ENCODE measurements at places on chromosomes 1 and 21.
A peak's percentile ranks its signal among the peaks of the same experiment; 100 is the strongest.

DNA sequence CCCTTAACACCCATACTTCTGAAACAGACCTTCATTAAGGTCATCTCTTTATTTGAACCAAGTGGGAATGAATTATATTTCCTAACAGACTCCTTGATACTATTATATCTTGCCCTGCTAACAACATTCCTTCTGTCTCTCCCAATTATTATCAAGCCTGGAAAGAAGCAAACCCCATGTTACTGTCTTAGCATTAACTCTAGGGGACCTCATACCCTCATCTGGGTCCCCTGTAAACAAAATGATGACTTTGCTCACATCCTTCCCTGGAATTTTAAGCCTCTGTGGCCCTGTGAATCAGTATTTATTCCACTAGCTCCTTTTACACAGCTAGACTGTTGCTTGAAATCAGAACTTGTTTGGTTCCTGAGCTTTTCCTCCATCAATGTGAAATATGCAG lies 38.3 kb upstream of the BCL10 start:
- DNase-seq = no peak

- no peak for DNase-seq
These were observed 56.7 kb downstream of the HSF2BP start for GRCh38 chr21:43602266-43603232.

GRCh38 chr1:201589186-201589585 lies 50.3 kb downstream of the NAV1 start:
- DNase-seq = no peak

DNA sequence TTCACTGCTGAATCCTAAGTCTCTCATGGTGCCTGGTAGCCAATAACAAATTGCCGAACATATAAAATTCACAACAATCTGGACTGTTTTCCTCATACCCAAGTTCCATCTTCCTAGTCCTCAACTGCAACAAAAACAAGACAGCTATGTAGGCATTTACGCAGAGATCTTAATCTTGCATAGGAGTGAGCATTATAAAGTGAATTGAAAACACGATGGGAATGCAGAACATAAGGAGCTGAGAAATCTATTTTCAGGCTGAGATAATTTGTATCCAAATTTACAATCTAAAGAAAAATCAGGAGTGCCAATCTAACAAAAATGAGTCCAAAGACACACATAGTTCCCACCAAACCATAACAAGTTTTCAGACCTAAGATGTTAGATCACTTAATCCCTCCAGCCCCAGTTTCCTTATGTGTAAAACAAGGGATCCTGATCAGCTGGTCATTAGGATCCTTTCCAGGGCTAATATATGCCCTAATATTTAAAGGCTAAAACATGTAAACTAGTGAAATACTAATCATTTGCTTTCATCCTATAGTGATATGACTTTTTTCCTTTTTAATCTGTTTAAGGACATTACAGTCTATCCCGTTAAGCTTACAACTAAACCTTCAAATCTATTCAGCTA lies 1.9 kb downstream of the SLC16A1 start:
- no peak for DNase-seq

DNA sequence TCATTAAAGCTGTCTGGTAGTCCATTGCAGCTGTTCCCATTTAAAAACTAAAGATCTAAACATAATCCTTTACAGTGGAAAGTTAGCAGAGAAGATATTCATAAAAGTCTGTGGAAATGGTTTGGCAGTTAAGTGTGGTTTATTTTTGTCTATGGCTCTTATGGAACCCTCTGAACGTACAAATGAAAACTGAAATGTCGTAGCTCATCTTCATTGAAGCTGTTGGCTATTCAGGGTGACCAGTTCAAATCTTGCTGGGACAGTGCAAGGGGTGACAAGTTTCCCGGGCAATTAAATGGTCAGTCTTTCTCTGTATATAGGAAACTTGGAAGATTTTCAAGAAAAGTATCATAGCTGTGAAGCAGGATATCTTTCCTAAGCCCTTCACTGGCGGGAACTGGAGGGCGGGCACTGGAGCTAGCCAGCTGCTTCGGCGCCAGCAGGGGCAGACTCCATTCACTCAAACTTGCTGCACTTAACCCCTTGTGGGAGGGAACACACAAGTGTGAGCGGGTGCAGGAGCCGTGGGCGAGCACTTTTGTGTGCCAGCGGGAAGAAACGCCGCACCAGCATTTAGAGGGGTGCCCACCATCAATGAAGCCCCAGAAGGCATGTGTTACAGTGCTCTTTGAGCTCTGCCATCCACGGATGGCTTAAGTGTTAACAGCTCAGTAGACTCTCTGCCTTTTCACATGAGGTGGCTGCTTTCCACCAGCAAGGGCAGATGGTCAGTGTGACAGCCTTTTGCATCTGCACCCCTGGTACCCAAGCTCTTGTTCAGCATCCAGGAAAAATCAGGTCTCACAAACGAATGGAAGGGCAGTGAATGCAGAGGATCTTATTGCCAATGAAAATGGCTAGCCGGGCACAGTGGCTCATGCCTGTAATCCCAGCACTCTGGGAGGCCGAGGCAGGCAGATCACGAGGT lies 232.1 kb upstream of the KAZN start:
- DNase-seq = peak; percentile 65

DNA sequence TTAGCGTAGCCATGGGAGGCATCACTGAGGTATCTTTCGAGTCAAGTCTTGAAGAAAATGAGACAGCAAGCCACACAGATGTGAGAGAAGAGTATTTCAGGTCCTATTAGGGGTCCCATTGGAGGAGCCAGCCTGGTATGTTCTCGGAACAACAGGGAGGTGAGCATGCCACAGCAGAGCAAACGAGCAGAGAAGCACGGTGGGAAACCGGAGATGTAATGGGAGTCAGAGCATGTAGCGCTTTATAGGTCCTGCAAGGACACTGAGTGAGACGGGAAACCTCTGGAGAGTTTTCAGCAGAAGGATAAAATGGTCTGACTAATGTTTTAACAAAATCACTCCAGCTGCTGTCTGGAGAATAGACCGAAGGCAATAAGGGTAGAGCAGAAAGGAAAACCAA lies 15.9 kb downstream of the H3-3A start:
- no peak for DNase-seq

- DNase-seq = peak; percentile 34
These were observed 19.9 kb downstream of the ACOT11 start for GRCh38 chr1:54567961-54568360.

GRCh38 chr1:76279101-76279748 lies 204.7 kb downstream of the ST6GALNAC3 start:
- no peak for DNase-seq

DNA sequence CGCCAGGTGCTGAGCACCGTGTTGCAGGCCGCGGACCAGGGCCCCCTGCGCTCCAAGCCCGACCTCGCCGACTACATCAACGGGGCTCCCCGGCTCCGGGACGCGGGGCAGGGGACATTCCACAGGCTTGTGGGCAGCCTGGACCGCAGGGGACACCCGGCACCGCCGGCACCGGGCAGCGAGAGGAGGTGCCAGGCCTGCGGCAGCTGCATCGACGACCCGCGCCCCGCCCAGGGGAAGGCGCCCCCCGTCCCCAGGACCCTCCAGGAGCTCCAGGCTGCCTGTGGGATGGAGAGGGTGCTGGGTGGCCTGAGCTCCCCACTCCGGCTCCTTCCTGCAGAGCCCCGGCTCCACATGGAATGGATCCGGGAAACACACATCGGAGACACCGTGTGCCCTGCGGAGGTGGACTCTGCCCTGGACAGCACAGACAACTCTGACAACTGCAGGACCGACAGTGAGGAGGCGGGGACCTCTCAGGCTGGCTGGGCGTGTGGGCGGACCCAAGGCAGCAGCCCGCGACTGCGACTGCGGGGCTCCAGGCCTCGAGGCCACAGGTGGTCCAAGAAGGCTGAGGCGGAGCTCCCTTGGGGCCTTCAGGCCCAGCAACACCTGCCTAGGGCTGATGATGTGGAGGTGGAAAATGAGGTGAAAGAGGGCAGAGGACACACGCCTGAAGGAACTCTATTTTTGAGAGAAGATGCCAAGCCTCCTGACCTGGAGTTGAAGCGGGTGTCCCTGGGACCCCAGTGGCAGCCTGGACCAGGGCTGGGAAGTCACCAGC lies 22.8 kb downstream of the KIAA1614 start:
- no peak for DNase-seq

- no peak for DNase-seq
These were observed 150.9 kb downstream of the NTMT2 start for GRCh38 chr1:170296642-170297041.

GRCh38 chr1:110205156-110205555 lies 5.0 kb upstream of the KCNC4 start:
- DNase-seq = no peak

DNA sequence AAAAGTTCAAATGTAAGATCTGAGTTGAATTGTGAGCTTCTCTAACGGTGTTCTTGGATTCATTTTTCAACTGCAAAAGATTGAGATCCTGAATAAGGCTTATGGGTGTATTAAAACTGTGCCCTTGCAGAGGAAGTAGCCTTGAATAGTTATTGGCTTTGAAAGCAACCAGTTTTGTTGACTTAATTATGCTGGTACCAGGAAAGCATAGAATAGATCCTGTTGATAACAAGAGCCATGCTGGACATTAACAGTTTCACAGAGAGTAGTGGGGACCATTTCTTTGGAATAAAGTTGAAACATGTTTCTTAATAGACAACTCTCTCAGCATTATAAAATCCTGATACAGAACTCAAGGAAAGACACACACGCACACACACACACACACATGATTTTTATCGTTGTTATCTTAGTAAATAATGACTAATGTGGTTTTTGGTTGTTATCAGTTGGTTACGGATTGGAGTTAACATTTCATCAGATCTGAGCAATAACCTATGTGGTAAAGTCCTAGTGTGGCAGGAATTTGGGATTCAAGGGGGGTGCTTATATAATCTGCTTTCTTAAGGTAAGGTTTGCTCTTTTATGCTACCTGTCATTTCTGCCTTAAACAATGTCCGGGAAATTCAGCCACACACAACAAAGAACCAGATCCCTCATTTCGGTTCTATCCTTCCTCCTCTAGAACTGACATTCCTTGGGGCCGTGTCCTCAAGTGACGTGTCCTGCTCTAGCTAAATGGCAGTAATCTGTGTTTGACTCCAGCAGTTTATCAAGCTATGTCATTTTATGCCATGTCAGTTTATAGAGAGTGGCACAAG lies 330.9 kb downstream of the CHRM3 start:
- DNase-seq = no peak

- no peak for DNase-seq
These were observed 537.3 kb upstream of the PLXNA2 start for GRCh38 chr1:208781391-208782045.

DNA sequence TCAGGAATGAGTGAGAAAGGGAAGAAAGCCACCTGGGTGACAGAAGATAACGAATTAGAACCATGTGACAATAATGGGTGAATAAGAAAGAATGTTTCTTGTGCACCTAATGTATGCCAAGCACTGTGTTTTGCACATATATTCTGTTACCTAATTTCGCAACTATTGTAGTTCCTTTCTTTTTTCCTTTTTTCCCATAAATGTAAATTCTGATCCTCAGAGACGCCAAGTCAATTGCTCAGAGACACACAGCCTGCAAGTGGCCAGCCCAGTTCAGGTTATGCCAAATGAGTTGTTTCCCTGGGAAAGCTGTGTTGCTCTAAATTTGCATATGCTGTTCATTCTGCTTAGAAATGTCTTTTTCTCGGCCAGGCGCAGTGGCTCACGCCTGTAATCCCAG lies 1.7 kb upstream of the RSPO1 start:
- no peak for DNase-seq

DNA sequence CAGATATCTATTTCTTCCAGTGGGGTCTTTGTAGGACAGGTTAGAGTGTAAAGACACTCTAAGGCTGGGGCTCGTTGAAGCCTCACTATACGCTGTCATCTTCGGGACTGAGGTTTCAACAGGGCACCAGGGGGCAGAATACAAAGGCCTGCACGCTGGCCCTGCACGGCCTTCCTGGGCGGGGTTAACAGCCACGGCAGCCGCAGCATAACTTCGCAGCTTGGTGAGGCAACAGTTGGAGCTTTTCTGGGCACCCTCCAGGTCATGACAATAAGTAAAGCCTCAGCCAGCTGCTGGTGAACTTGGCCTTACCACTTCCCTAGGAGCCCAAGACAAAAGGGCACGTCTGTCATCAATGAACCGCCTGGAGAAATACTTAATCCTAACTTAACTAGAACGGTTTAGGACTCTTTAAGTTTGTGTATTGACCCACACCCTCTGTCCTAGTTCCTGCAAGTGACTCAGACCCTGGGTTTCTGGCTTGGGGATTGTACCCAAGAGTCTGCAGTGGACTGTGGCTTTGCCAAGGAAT lies 2.3 kb upstream of the RUNX1 start:
- DNase-seq = peak; percentile 88

- no peak for DNase-seq
These were observed 71.7 kb upstream of the JUN start for GRCh38 chr1:58855274-58856165.

GRCh38 chr1:33599516-33600115 lies 127.2 kb downstream of the ZSCAN20 start:
- no peak for DNase-seq

- no peak for DNase-seq
These were observed 153.1 kb upstream of the LRRC7 start for GRCh38 chr1:69414574-69414973.

- DNase-seq = no peak
These were observed 24.3 kb upstream of the SLC35D1 start for GRCh38 chr1:67078291-67078690.

DNA sequence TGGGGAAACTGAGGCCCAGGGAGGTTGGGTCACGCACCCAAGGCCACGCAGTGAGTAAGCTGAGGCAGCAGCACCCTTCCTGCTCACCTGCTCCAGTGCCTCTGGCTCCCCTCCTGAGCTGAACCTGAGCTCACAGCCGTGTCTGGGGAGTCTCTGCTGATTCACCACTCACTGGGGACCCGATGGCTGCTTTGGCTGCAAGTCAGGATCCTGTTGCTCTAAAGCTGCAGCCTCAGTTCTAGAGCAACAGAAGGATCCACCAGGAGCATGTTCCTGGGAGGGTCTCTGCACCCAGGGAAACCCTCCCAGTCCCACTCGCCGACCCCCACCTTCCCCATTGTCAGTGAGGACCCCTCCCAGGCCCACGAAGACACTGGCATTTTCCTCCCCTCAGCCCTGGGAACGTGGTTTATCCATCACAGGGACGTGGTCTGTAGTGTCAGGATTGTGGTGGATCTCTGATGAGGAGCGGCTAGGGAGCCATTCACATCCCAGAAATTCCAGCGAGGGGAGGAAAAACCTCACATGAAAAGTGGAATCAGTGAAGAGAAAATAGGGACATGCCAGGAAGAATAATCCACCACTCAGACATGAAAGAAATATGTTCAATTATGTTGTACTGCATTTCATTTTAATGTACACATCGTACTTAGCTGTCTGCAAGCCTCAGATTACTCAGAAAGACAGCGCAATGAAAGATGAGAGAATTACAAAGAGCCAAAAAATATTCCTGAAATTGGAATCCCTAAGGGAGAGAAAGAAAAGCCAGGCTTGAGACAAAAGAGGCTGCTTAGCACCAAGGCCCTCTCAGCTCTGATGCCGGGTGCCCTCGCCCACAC lies 447.2 kb downstream of the MATN1 start:
- DNase-seq = no peak

DNA sequence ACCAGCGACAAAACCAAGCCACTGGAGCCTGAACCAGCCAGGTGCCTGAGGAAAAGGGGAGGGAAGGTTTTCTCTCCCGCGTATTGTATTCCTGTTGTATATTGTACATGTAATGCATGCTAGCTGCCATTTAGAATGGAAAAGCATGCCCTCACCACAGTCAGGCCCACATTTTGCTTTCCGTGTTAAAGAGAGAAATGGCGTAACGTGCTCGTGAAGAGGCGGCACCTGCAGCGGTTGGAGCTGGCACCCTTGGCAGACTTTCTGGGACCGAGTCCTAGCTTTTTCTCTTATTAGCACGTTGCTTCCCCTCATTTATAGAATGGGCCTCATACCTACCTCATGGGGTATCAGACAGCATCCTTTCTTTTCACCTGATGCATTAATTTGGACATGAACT lies 135.3 kb upstream of the IRF2BP2 start:
- DNase-seq = no peak
